ENCODE measurements at places on chromosomes 1 and 21.
A peak's percentile ranks its signal among the peaks of the same experiment; 100 is the strongest.

GRCh38 chr1:202711949-202712635, 1.8 kb upstream of the SYT2 start:
- no peak for DNase-seq

GRCh38 chr21:33560965-33561364, 18.1 kb downstream of the SON start:
- DNase-seq, result no peak

GRCh38 chr1:35454176-35454575, 103.0 kb downstream of the KIAA0319L start:
- DNase-seq, result no peak

- peak; percentile 77 for DNase-seq
Measured at GRCh38 chr1:86436041-86436440, 12.1 kb downstream of the CLCA2 start.

GRCh38 chr1:92848201-92848600, 16.4 kb downstream of the RPL5 start:
- DNase-seq, result no peak

GRCh38 chr1:112686417-112686816, 12.0 kb downstream of the MOV10 start:
- DNase-seq, result no peak

DNA sequence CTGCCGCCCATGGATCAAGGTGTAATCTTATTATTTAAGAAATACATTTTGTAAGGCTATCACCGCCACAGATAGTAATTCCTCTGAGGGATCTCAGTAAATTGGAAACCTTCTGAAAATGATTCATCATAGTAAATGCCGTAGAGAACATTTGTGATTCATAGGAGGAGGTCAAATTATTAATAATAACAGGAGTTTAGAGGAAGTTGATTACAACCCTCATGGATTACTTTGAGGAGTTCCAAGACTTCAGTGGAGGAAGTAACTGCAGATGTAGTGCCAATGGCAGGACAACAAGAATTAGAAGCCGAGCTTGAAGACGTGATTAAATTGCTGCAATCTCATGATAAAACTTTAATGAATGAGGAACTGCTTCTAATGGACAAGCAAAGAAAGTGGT, 280.1 kb downstream of the PTPRC start:
- no peak for DNase-seq

Data from NCI-H2171 treated with DMSO at 0.1 percent for 48 hours (cell line).